ENCODE measurements at places on chromosomes 6 and 20.

DNA sequence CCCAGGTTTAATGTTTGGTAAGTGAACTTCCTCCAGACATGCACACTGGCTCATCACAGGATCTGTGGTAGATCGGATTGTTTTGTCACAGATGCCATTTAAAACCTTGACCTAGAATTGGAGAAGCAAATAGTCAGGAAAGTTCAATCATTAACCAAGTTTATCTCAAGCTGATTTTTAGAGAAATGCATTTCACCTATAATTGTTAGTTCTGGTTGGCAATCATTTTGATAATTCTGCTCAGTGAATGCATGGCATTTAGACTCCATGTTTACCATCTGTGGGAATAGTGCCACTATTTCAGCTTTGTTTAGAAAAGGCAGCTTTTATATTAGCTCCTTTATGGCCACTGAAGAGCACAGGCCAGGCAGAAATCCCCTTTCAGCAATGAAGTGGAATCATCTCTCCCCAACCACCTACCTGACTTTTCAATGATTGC lies 73.9 kb upstream of the IPCEF1 start:
- no peak for DNase-seq

- DNase-seq = peak; percentile 66
Observed at GRCh38 chr20:49245921-49246740, 26.9 kb downstream of the DDX27 start.

DNA sequence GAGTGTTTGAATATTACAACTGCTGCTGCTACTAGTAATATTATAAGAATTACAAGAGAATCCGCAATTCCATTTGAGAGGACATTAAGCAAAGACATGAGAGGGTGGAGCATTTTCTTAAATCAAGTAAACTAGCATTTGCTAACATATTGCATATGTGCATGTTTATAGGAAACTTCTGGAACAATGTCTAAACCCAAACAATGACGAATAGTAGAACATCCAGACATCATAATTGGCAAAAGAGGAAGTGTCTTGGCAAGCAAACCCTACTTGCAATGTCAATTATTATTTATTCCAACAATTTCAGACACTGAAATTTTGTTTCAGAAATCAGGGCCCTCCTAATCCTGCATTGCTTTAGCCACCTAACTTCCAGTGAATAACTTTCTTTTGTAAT lies 1155.3 kb upstream of the GJE1 start:
- DNase-seq = no peak

DNA sequence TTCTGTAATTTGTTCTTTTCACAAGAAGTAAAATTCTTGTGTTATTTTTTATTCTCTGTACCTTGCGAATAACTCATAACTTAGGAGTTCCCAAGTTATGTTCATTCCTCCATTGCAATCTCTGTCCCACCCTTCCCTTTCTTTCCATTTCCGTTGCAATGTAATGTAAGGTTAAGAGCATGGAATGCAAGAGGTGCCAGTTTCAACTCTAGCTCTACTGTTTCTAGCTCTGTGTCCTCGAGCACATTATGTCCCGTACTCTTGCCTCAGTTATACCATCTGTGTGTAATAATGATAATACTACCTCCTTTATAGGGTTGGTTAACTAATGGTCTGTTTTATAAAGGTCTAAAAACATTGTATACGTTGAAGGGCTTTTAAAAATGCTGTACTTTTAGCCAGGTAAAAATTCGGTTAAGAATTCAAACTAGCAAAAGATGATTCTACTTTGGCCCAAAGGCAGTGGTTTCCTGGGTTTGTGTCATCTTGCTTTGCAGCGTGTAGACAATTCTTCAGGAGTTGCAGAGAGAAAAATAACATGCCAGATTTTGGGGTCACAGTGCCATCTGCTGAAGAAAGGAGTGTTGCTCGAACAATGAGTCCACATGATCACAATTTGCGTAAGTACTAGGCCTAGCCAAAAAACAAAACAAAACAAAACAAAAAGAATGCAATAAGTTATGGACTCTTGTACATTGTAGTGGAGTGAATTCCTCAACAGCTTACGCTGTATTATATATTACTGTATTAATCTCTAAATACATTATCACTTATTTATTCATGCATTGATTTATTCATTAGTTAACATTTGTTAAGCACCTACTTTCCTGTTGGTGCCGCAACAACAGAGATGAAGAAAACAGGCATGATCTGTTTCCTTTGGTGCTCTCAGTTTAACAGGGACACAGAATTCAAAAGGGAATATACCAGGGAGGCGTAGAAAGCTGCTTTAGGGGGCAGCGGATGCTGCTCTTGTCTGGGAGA lies 10.0 kb upstream of the PFDN4 start:
- peak; percentile 70 for DNase-seq

GRCh38 chr20:21725892-21726291 lies 20.4 kb downstream of the PAX1 start:
- DNase-seq = no peak

All from HCEC 1CT (cell line).